CD4-positive, alpha-beta T cell treated with Interleukin-6 for 4 hours (primary cell): ENCODE measurements at places on chromosomes 7 and 10.

DNA sequence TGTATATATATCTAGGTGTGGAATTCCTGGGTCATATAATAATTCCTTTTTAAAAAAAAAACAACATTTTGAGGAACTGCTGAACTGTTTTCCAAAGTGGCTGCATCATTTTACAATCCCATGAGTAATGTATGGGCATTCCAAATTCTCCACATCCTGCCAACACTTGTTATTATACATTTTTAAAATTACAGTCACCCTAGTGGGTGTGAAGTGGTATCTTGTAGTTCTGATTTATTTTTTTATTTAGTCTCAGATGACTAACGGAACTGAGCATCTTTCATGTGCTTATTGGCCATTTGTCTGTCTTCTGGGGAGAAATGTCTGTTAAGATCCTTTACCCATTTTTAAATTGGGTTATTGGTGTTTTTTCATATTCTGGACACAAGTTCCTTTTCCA is 12.0 kb upstream of the KLHL7 start:
- no peak for DNase-seq

DNA sequence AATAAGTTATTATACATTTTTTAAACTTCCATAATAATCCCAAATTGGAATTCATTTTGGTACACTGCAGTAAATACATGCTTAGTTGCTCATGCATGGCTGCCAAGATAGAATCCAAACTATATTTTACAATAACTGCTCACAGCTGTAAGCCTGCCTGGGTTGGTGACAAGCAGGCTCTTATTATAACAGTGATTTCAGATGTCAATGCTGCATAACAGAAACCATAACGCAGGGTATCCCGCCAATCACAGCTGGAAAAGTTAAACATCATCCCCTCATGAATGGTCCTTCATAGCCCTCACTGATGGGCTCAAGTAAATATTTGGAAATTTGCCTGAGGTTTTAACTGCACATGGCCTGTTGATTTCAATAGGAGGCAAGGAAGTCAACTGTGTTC is 149.8 kb downstream of the AMPH start:
- no peak for DNase-seq

DNA sequence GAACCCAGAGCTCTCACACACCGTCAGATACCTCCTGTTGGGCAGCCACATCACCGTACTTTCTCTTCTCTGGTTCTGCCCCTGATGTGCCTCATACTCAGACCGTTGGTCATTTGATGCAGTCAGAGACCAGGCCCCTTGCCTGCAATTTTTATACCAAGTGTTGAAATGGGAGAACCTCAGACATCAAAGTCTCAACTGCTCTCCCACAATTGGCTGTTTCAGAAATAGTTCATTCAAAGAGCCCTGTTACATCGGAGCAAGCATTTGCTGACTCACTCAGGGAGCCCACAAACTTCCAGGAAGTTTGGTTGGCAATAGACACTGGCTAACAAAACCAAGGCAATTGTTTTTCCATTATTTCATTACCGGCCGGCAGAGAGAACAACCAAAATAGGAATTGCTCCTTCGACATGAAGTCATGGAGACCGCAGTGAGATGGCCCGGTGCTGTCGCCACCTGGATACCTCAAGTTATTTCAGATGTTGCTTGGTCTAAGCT is 33.5 kb upstream of the ADAM12 start:
- DNase-seq: no peak

DNA sequence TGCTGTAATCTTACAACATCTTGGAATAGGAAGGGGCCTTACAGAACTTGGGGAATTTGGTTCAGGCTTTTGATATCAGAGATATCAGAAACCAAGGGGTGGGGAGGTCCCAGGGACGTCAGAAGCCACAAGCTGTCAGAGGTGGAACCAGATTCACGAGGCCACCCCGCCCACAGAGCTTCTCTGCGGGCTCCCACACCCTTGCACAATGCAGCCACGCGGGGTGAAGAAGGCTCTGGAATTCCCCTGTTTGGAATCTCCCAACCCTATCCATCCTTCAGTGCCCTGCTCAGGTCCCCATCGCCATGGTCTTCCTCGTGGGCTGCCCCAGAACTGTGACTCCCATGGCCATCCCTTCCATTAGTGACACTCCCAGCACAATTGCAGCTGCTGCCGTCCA is 247.1 kb upstream of the SHH start:
- DNase-seq: no peak

GRCh38 chr10:15182540-15183207 is 14.2 kb upstream of the NMT2 start:
- no peak for DNase-seq

DNA sequence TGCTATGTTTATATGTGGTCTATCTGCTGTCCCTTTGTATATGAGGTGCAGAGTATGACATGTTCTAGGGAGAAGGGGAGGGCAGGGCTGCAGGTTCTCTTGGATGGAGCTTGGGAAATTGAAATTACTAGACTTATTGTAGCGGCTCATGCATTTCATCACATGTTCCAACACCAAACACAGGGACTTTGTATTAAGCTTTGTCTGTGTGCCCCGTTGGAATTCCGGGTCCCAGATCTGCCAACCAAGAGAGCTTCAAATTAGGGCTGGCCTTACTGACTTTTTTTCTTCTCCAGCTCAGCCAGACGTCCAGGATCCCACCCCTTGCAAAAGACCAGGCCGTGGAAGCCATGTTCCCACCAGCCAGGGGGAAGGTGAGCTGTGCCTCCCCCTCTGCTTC is 3.4 kb downstream of the ZNF789 start:
- DNase-seq: no peak

- peak; percentile 24 for DNase-seq
Observed at GRCh38 chr7:13908667-13909397, 80.6 kb downstream of the ETV1 start.

GRCh38 chr10:104337521-104337984 is 712 bp downstream of the ITPRIP start:
- peak; percentile 32 for DNase-seq

- no peak for DNase-seq
Observed at GRCh38 chr7:151930695-151931094, 25.6 kb upstream of the GALNTL5 start.

DNA sequence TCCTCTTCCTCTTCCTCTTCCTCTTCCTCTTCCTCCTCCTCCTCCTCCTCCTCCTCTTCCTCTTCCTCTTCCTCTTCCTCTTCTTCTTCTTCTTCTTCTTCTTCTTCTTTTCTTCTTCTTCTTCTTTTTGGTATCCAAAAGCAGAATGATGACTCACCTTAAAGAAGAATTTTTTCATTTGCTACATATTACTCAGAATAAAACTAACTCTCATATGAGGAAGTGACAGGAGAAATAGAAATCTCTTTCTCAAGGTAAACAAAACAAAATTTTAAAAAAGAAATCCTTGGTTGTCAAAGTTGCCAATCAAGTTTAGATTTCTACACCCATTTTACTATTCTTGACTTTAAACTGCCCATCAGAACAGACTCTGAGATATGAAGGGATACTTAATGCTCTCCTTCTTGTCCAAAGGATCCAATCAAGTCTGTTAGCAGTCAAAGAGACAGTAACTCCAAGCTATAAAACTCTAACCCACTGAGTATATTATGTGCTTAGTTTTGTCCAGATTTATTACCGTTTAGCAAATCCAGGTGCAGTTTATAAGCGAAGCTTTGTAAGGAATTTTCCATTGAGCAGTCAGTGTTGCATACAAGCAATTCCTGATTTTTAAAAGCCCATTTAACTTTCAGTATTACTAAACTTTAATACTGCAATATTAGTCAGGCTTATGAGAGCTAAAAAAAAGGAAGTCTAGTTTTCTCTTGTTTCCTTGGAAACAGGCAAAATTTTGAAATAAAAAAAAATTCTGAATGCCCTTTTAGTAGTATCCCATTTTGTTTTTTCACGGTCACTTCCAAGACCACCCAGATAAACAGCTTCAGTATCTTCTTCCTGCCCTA is 43.1 kb upstream of the SNX13 start:
- DNase-seq: no peak

GRCh38 chr7:112573302-112574039 is 92.7 kb downstream of the LSMEM1 start:
- no peak for DNase-seq

DNA sequence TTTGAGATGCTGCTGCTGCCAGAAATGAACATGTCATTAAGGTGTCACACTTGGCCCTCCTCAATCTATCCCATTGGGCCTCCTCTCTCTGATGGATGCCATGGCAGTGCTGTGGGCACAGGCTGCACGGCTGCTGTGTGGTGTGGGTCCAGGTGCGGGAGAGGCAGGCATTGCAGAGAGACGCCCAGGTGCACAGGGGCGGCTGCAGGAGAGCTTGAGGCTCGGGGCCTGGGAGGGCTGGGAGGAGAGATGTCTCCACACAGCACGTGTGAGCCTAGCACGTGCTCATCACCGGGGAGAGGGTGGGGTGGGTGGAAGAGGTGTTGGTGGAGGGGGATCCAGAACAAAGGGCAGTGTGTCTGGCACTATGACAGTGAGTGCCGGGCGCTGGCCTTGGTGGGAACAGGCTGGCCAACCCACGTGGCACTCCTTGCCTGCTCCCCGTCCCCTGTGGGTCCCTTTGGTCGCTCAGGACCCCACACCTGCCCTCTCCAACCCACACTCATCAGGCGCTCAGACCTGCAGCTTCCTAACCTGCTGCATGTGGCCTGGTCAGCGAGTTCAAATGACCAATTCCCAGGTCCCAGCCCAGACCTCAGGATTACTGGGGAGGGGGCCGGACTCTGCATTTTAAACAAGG is 39.9 kb upstream of the BNIP3 start:
- no peak for DNase-seq

GRCh38 chr7:45239486-45239885 is 81.9 kb downstream of the RAMP3 start:
- no peak for DNase-seq

GRCh38 chr10:52729271-52730104 is 43.1 kb downstream of the MBL2 start:
- DNase-seq: no peak

DNA sequence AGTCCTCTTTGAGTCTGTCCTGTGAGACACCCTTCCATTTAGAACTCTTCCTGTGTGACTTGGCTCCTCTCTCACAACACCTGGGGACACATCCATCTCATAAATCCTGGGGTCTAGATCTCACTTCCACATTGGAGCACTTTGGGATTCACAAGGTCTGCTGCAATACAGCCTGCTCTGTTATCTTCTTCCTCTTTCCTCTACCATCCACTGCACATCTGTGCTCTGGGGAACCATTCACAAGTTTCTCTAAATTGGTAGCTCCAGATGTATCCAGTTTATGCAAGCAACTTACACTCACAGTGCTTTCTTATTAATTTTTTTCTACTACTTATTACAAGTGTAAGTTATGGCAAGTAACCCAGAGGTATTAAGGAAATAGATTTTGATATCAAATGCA is 5.5 kb upstream of the FIGNL1 start:
- DNase-seq: no peak

- no peak for DNase-seq
Observed at GRCh38 chr7:138170298-138170697, 94.0 kb downstream of the AKR1D1 start.

DNA sequence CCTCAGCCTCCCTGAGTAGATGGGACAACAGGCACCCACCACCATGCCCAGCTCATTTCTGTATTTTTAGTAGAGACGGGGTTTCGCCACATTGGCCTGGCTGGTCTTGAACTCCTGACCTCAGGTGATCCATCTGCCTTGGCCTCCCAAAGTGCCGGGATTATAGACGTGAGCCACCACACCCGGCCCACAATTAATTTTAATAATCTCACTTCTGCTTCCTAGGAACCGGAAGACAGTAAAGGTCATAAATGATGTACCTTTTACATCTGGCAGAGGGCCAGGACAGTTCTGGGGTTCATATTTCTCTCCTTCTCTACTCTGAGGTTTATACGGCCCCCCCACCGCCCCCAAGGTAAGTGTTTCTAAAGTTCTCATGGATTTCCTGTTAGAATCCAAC is 31.2 kb upstream of the AOAH start:
- DNase-seq: no peak

DNA sequence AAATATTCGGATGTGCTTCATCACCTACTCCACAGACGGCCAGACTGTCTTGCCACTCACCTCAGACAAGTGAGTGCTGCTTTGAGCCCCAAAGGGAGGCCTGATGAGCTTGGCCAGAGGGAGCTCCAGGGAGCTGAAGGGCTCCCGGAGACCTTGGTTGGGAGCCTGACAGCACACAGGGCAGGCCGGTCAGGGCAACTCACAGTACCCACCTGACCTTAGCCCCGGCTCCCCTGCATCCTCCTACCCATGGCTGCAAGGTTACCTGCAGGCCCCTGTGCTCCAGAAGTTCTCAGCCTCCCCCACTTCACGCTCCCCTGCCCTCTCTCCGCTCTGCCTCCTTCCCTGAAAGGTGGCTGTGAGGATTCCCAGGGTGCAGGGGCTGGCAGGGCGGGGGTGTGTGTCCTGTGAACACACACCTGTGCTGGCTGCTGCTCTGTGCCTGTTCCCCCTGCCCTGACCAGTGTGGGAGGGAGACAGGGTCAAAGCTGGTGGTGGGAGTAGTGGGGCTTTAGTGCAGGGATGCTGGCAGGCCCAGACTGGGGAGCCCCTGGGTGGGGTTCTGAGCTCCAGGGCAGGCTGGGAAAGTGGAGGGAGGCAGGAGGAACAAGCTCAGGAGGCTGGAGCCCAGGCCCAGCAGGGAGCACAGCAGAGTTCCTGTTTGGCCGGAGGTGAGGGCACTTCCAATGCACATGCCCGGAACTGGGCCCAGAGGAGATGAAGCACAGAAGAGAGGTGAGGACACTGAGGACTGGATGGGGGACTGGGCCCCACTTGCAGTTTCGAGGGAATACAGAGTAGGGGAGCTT is 7.2 kb downstream of the ANTXRL start:
- DNase-seq: no peak

GRCh38 chr10:63210611-63211196 is 77.6 kb downstream of the NRBF2 start:
- no peak for DNase-seq

- peak; percentile 43 for DNase-seq
Observed at GRCh38 chr10:11823122-11823988, at the start of gene PROSER2. Gene PROSER2 (plus strand): TSS chr10:11823356. CDS start chr10:11852078, 28,722 bp downstream.

GRCh38 chr7:528451-528850 is 8.8 kb upstream of the PDGFA start:
- no peak for DNase-seq

DNA sequence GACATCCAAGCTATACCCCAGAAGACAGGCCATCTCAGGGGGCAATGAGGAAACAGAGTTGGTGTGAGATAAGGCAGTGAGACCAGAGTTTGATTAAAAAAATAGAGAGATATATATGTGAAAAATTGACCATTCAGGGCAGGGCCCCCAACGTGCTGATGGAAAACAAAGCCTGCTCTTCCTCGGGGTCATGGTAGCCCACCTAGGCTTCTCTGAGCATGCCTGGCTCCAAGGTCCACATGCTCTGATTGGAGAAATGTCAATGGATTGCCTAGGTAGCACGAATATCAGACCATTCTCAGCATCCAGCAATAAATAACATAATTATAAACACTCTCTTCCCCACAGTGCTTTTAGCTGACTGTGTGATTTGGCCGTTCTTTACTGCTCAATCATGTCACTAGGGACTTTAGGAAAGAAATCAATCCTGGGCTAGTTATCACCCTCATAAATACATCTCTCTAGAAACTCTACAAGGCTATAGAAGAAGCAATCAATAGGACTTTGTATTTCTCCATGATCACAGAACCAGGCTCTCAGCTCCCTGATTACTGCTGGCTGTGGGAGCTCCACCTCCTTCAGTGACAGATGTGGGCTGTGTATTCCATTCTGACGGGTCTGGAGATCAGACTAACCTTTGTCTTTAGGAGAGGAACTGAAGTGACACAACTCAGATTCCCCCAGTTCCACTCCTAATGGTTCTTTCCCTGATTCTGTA is 766.4 kb downstream of the GRID1 start:
- no peak for DNase-seq
